ENCODE measurements at places on chromosomes 3 and 15. TPM values are rescaled to one million over a fixed set of nuclear protein-coding genes. Genes with fewer than 3 reads are reported as not detected.
A peak's percentile ranks its signal among the peaks of the same experiment; 100 is the strongest.

DNA sequence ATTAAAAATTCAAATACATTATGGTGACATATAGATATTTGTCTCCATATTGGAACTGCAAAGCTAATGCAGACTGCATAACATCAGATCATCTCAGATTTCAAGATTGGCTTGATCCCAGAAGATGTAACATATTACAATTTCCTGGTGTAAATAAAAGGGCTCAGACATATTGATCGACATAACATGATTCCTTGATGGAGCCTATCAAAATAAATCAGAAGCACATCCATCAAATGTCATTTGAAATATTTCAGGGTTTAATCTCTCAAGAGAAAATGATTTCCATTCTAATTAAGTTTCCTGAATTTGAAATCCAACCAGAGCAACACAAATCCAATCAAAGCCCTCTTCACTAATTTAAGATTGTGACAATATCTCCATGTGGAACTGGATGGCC is 75.1 kb upstream of the UNC13C start:
- H3K4me1 ChIP-seq, result no peaks in the 10 kb centered on the region
- H3K36me3 ChIP-seq, result no peaks in the 10 kb centered on the region
- DNase-seq, result no peak
- no peak overlapping the region for H3K4me3 ChIP-seq
- no peaks in the 10 kb centered on the region for H3K27me3 ChIP-seq

- no peak overlapping the region for H3K4me3 ChIP-seq
- H3K36me3 ChIP-seq, result no peaks in the 10 kb centered on the region
- no peaks in the 10 kb centered on the region for H3K27me3 ChIP-seq
Observed at GRCh38 chr3:61996366-61996765, 377.0 kb downstream of the FEZF2 start.

PPP1R2 gene
- 45.1 TPM for total RNA-seq

- H3K4me3 ChIP-seq, result no peak overlapping the region
- no peaks in the 10 kb centered on the region for H3K36me3 ChIP-seq
- no peaks in the 10 kb centered on the region for H3K27me3 ChIP-seq
- DNase-seq, result peak; percentile 12
- no peaks in the 10 kb centered on the region for H3K4me1 ChIP-seq
- no peak overlapping the region for H3K27ac ChIP-seq
Observed at GRCh38 chr15:35674873-35675781, 129.2 kb upstream of the DPH6 start.

FBXO40 gene
- not detected for total RNA-seq

DNA sequence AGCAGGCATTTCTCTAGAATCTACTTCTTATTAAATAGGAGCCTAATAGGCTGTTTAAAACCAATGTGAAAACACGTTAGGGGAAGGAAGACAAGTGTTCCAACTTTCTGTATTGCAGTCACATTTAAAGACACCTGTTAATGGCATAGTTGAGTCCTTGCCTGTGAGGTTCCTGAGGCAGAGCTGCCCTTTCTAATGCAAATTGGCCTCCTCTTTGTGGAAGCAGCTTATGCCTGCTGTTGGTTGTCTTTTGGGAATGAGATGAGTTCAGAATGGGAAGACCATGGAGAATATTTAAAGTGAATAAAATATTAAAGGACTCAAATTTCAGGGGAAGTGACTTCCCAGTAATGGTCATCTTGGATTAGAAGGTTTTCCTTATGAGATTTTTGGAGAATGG is 51.2 kb downstream of the NEK11 start:
- DNase-seq, result no peak
- H3K27ac ChIP-seq, result no peak overlapping the region
- no peaks in the 10 kb centered on the region for H3K4me1 ChIP-seq
- no peak overlapping the region for H3K4me3 ChIP-seq
- H3K36me3 ChIP-seq, result no peaks in the 10 kb centered on the region

ADGRG7 gene
- total RNA-seq, result not detected

HIGD2B gene
- 0.24 TPM for total RNA-seq

Measured in GM12878 (cell line).